ENCODE measurements at places on chromosomes 6 and 20.

GRCh38 chr20:55090286-55090685 is 614.9 kb downstream of the DOK5 start:
- no peak for DNase-seq

DNA sequence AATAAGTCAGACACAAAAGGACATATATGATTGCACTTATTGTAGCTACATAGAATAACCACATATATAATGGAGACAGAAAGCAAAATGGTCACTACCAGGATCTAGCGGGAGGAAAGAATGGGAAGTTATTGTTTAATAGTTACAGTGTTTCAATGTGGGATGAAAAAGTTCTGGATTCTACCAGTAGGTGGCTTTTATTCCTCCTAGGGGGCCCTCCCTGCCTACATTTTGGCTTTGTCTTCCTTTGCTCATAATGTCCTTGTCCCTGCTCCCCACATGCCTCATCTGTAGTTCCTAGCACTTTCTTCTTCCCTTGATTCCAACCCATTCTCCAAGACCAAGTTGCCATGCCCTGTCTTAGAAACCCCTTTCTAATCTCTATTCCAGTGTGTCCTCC is 16.3 kb downstream of the ZNF133 start:
- DNase-seq: no peak

DNA sequence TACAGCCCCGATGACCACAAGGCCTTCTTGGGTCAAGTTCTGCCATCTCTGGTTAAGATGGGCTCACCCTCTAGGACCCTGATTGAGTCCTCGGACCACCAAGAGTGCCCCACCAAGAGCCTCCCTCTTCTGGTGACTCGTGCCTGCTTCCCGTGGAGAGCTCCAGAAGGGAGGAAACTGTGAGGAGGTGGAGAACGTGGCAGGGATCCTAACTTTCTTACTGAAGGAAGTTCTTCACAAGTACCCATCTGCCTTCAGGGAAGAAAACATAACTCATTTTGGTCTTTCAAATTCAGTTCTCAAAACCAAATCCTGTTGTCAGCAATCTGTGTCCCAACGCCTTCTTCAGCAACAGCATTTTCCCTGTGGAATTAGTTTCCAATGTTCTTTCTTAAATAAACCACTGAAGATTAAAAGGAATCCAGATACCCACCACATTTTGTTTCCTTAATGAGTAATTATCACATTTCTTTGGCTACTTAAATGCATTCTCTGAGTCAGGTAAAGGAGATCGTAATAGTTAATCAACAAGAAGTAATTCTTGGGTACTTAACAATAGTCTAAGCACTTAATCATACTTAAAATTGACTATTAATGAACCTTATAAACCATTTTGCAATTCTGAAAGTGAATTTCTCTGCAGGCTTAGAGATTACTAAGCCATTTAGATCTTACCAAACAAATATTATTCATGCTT is 185.8 kb upstream of the SGK1 start:
- no peak for DNase-seq

DNA sequence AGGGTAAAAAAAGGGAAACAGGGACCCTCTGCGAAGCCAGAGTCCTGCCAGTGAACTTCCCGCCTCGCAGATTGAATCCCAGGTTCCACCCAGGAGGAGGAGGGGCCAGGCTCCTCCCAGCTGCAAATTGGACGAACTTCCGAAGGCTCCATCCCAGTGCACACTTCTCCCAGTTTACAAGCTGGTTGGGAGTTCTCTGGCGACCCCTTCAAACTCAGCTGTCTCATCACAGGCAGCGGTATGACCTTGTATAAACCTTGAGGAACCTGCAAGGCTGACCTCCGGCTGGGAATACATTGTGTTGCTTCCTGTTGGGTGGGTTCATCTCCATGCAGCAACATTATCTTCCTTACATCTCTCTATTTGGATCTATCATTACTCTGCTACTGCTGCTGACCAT is 962.7 kb downstream of the GRIK2 start:
- DNase-seq: no peak

- no peak for DNase-seq
Observed at GRCh38 chr6:139881728-139882211, 507.3 kb upstream of the CITED2 start.

DNA sequence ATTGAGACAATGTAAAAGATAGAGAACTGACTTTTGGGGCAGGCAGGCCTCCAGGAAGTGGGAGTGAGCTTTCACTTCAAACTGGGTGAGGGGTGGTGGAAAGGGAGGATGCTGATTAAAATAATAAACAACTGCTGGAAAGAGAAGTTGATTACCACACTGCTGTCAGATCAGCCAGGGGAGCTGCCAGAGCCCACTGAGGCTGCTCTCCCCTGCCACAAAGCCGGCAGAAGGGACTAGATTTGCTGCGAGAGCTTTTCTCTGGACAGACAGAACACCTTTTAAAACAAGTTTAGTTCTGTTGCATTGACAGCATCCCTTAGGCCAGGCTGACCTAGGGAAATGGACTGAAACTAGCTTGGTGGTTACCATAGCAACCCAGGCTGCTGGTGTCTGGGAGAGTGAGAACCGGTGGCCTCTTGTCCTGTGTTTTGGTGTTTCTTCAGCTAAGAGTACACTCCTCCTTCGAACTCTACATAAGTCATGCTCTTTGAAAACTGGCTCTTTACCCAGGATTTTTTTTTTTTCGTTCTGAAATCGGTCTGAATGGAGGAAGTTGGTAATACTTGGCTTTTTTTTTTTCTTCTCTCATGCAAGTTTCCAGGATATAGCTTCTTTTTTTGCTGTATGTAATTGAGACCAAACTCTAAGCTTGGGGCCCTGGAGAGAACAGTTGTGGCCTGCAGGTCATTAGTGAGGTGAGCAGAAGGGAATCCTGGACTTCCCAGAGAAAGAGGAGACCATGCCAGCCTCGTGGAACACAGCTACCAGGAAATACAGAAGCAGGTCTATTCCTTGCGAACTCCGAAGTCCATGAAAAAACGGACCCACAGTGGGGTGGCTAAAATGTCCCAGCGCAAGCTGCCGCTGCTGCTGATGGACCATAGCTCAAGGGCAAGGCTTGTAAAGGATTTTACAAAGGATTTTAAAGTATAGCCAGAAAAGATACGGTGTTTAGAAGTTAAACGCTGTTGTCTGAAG is 374.4 kb downstream of the UTRN start:
- DNase-seq: no peak

DNA sequence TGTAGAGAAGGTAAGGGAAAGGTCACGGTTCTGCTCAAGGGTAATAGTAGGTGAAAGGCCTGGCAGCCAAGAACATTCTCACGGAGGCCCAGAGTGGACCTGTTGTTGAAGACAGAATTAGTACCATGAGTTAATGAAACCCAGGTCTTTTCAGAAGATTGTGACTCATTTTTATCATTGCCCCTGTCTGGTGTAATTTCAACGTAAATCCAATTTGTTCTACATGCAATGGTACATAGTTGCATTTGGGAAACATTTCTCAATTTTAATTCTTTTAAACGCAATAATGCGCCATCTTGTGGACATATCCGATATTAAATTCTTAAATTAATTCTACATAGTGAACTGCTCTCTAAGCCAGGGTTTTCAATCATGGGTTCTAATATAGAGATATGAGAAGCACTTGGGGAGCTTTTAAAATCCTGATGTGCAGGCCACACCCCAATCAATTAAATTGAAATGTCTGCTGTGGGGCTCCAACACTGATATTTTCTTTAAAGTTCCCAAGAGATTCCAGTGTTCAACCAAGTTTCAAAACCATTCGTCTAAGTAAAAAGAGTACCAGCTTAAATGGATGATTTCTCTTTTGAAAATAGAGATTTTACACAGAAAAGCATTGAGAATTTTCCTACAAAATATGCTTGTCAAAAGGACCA is 257.4 kb downstream of the PLCB1 start:
- peak; percentile 15 for DNase-seq
